ENCODE measurements at places on chromosomes 5 and 9.

- peak; percentile 93 for DNase-seq
These were observed 96.7 kb upstream of the FER start for GRCh38 chr5:108650997-108651396.

DNA sequence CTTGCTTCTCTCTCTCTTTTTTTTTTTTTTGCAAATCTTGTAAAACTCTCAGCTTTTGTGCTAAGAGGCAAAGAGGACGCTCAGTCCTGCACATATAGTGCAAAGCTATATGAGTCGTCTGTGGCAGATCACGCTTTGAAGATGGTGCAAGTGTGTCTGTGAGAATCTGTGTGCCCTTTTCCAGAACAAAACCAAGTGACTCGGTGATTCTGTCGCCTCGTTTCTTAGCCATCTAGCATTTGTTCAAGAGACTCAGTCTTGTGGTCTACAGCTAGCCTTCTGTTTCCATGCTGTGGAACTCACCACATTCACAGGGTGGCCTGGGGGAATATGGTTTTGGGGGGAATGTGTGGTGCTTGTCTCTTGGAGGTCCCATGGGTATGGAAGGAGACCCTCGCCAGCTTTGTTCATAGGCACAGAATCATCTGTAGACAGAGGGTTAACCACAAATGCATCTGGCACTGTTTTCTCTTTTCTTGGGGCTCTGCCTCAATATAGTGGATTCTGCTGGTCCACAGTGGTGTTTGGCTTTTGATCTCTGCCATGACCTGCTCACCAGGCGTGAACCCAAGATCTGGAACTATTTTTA lies 82.1 kb downstream of the C9orf152 start:
- DNase-seq = no peak

DNA sequence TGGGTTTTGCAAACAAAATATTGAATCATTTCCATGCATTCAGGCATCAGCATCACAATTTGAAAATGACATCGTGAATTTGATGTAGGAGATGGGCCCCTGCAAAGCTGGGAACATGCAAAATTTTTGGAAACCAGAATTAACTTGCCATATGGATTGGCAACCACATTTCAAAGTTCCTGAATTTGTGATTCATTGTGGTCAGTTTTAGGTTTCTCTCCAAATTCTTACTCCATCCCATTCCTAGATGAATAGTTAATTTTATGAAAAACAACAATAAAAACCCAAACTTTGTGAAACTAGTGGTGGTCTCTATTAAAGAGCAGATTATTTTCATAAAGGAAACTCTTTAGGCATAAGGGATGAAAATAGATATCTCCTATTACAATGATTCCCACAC lies 107.8 kb upstream of the SLIT3 start:
- DNase-seq = no peak

DNA sequence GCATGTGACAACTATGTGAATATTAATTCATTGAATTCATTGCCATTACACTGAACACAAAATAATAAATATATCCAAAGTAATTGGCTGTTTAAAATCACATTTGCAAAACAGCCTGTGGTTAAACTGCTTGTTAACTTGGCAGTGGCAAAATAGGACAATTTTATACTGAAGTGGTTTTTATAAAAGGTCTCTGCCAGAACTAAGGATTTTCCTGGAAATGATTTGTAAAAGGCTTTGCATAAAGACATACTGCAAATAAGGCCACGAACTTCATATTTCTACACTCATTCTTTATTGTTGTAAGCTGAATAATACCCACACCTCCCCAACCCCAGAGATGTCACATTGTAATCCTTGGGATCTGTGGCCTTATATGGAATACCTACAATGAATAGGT lies 370.3 kb upstream of the RGMB start:
- DNase-seq = no peak

DNA sequence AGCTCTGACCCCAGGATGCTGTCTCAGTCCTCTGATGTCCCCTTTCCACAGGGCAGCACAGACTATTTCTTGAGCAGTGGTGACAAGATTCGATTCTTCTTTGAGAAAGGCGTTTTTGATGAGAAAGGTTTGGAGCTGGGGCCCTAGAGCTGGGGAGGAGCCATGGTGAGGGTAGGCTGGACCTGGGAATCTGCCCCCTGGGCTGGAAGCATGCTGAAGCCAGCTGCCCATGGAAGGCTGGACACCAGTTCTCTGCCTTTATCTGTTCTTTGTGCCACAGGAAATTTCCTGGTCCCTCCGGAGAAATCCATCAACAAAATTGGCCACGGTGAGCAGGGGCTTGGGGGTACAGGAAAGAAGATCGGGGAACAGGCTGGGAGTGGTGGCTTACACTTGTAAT lies 12.9 kb downstream of the PHYHD1 start:
- no peak for DNase-seq

DNA sequence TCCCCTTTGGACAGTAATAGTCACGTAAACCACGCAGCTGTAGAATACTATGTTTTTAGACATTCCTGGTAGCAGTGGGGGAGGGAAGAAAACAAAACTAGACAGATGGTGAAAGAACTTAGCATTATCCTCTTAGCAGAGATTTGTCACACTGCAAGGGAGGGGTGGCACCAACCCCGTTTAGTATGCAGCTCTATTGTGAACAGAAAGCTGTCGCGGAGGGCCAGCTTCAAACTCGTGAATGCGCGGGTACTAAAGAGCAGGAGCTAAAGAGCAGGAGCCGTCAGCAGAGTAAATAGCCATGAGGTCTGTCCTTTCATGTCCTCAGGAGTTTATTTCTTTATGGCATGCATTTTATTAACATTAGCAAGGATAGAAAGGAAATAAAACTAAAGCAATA lies 141.9 kb upstream of the SLC12A2 start:
- DNase-seq = no peak

DNA sequence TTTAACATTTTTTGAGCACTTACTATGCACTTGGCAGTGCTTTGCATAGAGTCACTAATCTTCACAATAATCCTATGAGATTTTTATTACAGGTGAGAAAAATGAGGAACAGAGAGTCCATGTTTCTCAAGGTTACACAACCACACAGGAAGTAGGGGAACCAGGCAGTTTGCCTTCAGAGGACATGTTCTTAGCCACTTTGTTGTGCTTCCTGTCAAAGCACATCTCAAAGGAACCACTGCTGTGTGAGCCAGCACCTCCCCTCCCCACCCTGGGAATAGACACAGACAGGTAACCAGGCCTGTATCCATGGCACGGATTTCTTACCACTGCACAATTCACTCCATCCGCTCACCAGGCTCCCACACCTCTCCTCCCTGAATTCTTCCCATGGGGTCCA lies 6.3 kb upstream of the DNAJB5 start:
- DNase-seq = no peak

- DNase-seq = no peak
These were observed 4.7 kb upstream of the PLPP7 start for GRCh38 chr9:131284856-131285255.

GRCh38 chr5:123881759-123882244 lies 369.8 kb downstream of the CSNK1G3 start:
- DNase-seq = peak; percentile 54

- DNase-seq = peak; percentile 74
These were observed 21.0 kb upstream of the ALDH1B1 start for GRCh38 chr9:38371495-38371894.

DNA sequence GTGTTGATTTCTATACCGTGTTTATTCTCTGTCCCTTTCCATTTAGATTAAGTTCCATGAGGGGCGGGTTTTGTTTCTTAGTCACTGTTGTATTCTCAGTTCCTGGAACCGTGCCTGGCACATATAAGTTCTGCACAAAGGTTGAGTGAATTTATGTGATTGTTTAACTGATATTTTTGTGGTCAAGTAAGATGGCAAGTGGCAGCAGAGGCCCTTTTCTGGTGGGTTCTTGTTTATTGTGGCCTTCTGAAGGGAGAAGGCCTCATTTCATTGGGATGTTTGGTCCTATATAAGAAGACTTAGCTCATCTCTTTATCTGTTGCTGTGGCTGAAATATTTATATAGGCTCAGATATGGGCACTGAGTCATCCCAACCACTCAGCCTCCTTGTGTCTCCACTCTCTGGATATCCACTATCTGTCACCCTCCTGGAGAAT lies 262.5 kb downstream of the PSAT1 start:
- peak; percentile 17 for DNase-seq
